ENCODE measurements at places on chromosomes 1 and 21.

GRCh38 chr1:146036965-146037646, 15.6 kb upstream of the HJV start:
- DNase-seq, result peak; percentile 85

GRCh38 chr1:39110882-39111281, 84.7 kb downstream of the NDUFS5 start:
- no peak for DNase-seq

GRCh38 chr1:62991152-62991551, 207.2 kb downstream of the ATG4C start:
- DNase-seq, result no peak

DNA sequence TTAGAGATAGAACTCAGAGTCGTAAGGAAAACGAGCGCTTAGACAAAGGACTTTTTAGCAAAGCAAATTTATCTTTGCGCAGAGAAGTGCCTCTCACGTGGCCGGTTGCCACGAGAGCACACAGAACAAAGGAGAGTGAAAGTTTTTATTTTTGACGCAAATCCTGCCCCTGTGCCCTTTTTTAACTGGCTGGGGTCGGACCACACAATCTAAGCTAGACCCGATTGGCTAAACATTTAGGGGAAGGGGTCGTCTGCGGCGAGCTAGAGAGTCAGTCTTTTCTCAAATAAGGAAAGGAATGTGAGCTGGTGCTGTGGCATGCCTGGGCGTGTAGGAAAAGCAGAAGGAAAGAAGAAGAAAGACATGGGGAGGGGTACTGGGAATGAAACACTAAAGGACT, 2.4 kb downstream of the KRTAP10-2 start:
- DNase-seq, result no peak

DNA sequence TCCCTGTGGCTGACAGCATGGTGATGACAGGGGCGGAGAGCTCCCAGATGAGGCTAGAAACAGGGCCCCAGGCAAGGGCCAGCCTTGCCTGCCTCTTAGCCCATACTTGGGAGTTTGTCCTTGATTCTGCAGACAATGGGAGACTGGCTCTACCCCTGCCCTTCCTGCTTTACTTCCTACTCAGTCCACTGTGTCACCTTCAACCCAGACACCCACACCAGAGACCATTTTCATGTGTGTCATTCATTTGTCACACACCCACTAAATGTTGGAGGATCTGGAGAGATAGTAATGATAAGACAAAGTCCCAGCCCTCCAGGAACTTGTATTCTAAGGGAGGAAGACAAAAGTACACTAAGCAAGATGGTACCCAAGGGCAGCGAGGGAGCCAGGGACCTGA, 43.7 kb downstream of the SYT6 start:
- DNase-seq, result no peak

DNA sequence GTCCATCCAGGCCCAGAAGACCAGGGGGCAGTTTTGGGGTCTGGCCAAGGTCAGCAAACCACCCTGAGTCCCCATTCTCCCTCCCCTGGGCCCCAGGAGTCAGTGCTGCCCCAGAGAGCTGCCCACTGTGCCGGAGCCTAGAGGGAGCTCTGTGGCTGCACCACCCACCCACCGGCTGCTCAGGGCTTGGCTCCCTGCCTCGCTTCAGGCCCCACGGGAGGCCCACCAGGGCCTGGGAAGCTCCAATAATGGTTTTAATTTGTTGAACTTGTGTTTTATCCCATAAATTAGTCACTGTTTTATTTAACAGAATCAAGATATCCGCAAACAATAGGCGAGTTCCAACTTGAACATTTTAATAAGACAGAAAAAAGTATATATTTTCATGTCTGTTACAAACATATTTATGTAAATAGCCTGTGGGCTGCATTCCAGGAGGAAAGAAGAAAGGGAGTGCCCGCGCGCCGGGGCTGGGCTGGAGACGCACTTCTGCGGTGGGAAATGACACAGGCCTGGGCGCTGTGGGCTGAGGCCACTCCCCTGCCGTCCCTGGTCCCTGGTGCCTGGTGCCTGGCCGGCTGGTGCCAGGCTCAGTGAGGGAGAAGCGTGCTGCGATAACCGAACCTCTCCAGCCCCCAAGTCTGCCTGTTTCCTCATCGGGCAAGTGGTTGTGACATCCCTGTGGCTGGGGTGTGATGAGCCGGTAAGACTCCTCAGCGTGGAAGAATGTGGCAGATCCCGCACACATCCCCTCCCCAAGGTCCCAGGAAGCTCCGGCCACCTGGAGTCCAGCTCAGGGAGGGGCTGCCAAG, 160.5 kb downstream of the PEX14 start:
- no peak for DNase-seq

DNA sequence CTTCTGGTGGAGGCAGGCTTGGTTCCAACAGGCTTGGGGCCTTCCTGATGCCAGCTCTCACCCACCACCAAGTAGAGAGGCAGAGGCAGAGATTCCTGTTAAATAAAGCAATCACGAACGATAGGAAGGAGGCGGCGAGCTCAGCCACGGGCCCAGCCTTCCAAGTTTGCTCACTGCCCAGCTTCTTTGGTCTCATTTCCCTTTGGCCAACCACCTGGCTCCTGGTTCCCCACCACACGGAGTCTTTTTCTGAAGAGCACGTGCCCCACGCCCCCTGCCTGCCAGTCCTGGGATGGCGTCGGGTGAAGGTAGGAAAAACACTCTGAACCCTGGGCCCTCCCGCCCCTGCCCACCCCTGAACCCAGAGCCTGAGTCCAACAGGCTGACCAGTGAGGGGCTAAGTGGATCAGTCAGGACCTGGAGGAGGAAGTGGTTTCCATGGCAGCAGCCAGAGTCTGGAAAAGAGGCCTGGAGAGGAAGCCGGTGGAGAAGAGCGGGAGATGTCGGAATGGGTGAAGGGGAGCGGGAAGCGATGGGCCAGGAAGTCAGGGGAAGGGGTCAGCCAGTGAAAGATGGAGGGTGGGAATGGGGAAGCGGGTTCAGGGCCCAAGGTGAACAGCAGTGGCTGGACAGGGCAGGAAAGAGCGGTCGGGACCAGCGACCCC, 158.2 kb upstream of the KLHDC7A start:
- DNase-seq, result no peak

- DNase-seq, result no peak
Observed at GRCh38 chr21:40160911-40161310, 293.7 kb downstream of the PCP4 start.

DNA sequence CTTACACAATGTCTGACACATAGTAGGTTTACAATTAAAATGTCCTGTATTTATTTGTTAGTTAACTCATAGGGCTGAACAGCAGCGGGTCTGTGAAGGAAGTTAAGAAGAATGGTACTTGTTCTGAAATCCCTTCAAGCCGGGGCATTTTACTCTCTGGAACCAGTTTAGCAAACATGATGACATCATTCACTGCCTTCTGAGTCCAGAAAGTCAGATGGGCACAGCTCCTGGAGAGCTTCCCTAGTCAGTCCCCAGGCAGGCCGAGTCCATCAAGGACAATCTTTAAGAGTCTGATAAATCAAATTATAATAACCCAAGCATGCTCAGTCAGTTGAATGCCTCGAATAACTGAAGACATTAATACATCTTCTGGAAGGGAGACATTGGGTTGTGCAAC, 125.4 kb upstream of the DAB1 start:
- no peak for DNase-seq

GRCh38 chr21:33552999-33553598, 10.3 kb downstream of the SON start:
- no peak for DNase-seq

- DNase-seq, result no peak
Observed at GRCh38 chr1:45378184-45378583, 37.9 kb upstream of the MUTYH start.

DNA sequence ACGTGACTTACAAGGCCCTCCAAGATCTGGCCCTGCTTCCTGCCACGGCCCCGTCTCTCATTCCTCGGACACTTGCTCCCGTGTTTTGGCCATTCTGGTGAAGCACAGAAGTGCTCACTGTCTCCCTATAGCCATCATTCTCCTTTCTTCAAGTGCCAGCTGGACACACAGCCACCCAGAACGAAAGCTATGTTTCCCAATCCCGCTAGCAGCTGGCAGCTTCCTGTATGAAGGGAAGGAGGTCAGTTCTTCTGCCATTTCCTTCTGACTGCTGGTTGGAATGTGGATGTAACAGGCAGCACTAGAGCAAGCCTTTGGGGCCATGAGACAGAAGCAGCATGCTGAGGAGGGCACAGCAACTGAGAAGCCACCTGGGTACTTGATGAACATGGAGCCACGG, 82.8 kb downstream of the TGFBR3 start:
- DNase-seq, result no peak

DNA sequence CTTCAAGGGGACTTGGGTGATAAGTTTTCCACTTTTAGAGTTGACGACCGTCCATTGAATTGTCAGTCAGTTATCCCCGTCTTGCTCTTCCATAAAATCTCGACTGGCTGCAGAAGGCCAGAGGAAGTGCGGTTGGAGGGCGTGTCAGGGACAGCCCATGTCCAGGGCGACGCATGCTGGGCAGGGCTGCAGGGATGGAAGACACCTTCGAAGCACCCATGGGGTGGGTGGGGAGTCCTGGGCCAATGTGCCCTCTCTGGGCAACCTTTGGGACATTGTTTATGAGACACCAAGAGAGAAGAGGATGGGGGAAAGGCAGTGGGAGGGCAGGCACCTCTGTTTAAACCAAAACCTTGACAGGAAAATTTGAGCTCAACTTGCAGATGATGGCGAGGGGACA, 38.6 kb upstream of the EDN2 start:
- DNase-seq, result no peak

DNA sequence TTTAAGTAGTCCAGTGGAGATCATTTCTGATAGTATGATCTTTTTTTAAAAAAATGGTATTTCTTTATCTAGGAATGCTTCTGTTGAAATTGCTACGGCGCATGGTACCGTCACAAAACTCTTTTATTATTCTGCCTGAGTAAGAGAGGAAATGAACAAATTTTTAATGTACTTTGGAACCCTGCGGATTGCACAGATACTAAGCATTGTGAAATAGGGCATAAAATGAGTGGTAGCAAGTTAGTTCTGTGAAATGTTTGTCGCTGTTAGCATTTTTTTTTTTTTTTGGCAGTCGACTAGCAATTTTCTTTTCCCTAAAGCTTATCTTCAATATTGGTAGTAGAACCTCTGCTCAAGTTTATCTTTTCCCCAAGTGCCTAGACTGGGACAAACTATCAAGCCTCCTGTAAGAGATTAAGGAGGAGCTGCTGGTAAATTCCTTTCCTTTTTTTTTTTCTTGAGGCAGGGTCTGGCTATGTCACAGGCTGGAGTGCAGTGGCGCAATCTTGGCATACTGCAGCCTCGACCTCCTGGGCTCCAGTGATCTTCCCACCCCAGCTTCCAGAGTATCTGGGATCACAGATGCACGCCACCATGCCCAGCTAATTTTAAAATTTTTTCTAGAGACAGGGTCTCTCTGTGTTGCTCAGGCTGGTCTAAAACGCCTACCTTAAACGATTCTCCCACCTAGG, 2.2 kb downstream of the ITSN1 start:
- DNase-seq, result no peak

DNA sequence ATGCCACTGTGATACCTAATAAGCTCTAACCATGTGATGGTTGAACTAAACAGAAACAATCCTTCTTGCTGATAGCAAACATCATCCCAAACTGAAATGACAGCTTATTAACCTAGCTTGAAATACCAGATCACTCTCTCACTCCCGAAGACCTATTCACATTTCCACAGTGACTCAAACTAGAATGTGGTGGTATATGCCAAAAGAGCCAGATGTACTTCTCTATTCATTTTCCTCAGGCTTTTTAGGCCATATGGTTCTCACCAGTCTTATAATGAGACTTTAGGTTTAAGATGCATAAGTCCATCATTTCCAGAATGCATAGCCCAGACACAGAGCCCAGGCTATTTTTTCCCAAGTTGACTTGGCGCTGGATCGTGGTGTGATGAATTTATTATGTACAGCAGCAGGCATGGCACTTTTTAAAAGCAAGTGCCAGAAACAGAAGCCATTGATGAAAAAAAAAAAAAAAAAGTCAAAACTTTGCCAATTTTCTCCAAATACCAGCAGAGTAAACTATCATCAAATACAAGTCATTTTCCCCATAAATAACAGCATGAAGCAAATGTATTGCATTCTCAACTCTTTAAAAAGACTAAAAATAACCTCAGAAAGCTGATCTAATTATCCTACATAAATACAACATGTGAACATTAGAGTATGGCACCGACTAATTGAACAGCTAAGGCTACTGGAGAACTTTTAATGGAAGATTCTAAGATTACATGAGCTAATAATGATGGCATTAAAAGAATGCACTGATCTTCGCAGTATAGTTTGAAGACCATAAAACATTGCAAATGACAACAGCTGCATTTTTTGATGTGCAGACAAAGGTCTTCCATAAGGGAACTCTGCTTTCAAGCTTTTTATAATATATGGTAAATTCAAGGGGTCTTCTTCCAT, 365.4 kb downstream of the LRRIQ3 start:
- DNase-seq, result no peak

DNA sequence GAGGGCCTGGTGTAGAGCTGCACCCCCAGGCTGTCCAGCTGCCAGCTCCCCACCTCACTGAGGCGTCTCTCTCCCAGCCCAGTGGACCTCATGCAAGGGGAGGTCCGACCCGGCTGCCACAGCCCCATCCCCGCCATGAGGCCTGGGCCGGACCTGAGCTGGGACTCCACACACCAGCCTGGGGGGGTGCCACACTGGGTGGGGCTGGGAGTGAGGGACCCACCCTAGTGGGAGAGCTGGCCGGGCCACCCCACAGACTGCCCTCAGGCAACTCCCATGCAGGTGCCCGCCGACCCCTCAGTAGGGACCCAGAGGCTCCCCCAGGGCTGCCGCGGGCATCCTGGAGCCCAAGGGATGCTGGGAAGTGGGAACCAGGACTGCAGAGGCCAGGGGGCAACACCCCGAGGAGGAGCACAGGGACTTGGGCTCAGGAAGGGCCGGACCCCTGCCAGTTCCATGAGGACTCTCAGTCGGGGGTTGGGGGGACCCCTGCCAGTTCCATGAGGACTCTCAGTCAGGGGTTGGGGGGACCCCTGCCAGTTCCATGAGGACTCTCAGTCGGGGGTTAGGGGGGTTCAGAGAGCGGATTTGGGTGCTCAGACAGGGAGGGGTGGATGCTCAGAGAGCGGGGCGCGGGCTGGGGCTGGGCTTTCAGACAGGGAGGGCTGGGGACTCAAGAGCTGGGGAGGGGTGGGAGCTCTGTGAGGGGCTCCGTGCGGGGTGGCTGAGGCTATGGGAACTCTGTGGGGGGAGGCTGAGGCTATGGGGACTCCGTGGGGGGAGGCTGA, 1.2 kb upstream of the RNF223 start:
- DNase-seq, result peak; percentile 61

- DNase-seq, result no peak
Observed at GRCh38 chr1:209249785-209250440, 333.6 kb upstream of the CAMK1G start.
